T follicular helper cell (primary cell): ENCODE measurements at places on chromosomes 2 and 18.

GRCh38 chr18:73316513-73316912, 448.7 kb upstream of the NETO1 start:
- no peak for DNase-seq

GRCh38 chr2:140990416-140990815, 1140.4 kb downstream of the LRP1B start:
- no peak for DNase-seq

DNA sequence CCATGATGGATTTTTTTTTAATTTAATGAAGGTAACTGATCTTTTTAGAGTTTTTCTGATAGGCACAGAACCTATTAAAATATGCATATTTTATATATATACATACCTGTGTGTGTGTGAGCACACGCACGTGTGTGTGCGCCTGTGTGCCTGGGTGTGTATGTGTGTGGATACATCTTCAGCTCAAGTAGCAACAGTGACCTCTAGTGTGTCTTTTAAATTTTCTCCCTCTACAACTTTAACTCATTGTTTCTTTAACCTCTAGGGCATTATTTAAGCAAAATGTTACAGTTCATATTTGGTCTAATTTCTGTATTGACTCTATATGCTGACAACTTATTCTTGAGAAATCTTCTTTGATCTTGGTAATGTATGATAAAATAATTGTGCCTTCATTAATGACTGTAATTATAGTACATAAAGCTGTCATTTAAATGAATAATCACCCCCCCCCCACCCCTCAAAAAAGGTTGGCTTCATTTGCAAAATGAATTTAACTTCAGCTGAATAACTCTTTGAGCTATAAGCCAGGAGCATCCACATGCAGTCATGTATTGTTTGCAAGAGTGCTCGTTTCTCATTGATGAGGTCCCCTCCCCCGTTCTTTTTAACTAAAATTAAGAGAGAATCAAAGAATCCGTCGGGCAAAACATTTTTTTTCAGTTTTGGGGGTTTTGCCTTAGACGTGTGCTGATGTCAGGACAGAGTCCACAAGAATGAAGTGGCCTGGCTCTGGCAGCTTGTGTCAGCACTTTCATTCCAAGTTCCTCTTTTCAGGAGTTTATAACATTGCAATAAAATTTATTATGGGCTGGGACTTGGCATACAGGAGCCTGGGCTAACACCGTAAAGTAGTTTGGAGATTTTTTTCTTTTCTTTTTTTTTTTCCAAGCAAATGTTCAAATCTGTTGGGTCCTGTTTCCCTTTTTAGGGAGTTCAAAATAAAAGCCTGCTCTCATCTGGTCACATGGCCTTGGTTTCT, 80.0 kb downstream of the ETAA1 start:
- DNase-seq, result no peak

- DNase-seq, result no peak
These were observed 33.3 kb upstream of the GMCL1 start for GRCh38 chr2:69796174-69796573.

DNA sequence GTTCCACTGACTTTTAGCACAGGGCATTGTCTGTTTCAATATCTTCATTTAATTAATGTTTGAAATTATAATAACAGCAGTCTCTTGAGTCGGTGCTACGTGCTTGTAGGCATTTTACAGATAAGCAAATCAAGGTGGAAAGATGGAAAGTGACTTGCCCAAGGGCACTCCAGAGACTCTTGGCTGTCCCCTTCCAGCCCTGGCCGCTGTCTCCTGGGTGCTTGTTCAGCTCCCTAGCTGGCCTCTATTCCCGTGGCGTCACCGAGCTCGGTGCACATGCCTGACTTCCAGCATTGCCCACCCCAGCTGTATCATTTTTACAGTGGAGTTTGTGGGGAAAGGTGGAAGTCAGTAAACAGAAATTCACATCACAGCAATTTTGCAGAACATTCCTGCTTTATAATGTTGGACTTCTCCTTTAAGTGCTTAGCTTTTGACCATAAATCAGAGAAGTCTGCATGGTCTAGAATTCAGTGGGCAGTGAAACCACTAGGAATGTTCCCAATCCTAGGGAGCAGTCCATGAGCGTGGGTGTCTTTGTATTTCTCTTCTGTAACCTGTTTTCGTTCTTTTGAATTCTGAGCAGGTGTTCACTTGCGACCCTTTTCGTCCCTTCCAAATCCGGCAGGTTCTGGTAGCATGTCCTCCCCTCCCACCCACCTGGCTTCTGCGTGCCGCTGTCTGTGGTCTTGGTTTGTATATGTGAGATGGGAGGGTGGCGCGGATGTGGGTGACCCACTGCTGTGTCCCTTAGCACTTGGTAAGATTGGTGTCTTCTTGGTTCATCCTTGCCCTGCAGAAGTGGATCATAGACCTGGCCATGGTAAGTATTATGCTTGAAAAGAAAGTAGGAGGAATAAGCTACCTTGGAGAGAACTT, 8.4 kb downstream of the SLC66A3 start:
- no peak for DNase-seq

DNA sequence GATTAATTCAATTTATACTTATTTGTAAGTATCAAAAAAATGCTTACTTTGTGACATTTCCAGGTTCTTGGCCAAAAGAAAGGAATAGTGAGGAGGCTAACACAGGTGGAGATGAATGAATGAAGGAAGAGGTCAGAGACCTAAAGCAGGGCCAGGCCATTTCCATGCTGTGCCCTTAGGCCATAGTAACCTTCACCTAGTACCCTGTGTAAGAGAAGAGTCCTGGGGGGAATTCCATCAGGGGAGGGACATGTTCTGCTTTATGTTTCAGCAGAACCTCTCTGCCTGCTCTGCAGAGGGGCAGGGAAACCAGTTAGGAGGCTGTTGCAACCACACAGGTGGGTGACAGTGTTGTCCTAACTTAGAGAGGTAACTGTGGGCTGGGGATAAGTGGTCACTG, 204.2 kb upstream of the CDH20 start:
- DNase-seq, result no peak

DNA sequence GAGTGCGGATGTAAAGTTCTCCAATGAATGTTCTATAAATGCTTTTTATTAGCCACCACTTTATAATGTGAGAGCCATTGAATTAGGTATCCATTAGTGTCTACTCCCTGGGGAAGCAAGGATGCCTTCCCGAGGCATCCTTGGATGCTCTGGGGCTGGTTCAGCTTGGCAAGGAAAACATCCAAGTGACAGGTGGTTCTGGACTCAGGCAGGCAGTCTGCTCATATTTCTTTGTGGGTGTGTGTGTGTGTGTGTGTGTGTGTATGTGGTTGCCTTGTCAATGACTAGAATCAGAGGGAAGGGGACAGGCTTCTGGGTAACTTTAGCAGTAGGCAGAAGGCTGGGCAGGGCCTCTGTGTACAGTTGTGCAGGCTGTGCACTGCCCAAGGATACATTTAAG, 149.2 kb downstream of the TSN start:
- DNase-seq, result no peak

- no peak for DNase-seq
These were observed 51.0 kb upstream of the KCNG2 start for GRCh38 chr18:79746730-79747129.

DNA sequence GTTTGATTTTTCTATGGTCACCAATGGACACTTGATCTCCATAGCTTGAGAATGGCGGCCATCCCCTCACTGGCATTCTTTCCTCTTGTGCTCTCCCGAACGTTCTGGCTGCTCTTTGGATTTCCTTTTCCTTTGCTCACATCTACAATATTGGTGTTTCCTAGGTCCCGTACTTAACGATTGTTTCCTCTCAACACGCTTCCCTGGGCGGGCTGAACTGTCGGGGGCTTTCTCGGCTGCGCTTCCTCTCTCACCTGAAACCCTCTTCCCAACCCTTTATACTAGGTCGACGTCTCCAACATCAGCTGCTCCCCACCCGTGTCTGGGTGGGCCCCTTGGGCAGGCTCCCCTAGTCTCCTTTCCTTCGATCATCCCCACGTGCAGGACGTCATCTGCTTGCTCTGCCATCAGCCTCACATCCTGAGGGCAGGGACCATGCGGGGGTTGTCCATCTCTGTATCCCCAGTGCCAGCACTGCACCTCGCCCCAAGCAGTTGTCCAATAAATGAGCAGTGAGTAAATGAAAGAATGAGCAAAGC, 634 bp upstream of the DIS3L2 start:
- DNase-seq, result no peak

DNA sequence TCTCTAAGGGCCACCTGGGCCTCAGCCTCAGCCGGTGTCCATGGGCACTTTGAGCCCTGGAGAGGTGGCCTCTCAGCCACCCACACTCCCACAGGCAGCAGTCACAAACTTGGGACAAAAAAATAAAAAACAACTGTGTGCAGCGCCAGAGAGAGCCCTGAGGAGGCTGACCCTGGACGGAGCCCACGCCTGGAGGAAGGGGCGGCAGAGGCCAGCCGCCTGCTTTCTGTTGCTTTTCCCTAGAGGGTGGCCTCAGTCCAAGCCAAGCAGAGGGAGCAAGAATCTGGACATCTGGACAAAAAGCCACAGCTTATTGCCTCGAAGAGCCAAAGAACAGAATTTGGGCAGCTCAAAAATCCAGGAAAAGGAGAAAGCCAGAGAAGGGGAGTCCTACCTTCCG, 43.3 kb upstream of the LDLRAD4 start:
- DNase-seq, result no peak

DNA sequence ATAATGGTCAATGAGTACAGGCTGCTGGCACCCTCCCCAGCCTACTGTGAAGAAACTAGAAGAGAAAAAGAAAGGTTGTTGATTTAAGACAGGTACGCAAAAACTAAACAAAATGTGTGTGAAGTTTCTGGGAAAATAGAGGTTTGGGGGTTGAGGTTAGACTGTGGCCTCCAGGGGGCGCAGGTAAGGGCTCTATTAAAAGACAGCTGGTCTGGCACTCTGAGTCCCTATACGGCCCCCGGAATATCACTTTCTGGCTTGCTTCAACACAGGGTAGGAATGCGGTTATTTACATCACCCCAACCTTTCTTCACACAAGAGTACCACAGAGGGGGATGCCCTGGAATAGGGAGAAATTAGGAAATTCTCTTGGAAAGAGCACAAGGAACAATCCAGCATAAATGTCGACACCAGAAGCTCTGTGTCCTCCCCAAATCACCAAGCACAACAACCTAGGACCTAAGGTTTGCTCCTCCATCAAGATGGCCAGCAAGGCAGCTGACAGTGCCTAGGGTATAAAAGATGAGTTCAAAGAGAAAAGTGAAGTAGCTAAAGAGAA, 480.8 kb upstream of the KLHL29 start:
- DNase-seq, result no peak

GRCh38 chr2:41941831-41942230, 106.0 kb upstream of the PKDCC start:
- DNase-seq, result no peak

DNA sequence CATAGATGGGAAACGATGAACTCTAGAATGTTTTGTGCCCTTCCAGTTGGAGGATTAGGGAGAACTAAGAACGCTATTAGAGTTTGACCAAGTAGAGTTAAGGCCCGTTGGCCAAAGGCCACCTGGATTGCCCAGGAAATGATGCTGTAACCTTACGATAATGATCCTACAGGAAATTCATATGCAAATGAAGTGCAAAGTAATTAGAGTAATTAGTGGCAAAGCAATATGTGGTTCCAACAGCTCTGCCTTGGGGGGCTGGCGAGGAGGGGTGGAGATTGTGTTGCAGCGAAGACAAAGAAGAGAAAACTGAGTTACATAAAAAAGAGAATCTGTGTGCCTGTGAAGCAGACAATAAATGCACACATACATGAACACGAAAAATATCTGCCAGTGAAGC, 61.5 kb upstream of the BOD1L2 start:
- no peak for DNase-seq

DNA sequence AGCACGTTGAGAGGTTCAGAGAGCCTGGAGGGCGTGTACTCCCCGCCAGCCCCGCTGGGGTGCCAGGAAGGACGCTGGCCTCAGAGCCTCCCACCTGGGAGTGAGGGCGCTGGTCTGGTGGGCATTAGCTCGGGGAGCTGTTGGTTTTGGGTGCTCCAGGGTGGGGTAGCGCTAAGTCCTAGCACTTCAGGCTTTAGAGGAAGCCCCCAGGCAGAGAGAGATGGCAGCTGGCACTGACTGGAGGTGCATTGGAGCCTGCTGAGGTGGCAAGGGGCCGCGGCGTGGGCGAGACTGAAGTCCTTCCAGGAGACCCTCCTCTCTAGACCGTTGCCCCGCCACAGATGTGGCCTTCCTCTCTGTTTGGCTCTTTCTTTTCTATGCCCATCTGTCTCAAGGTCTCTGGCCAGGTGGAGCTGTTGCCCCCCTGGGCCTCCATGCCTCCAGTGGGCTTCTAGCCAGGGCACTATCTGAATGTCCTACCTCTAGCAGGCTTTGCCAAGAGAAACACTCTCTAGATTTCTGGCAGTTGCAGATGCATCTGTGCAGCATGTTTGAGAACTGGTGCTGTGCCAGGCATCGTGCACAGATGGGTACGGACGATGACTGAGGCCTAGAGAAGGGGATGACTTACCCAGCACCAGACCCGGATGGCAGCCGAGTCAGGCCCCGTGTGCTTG, 6.6 kb downstream of the CAPN10 start:
- DNase-seq, result no peak

DNA sequence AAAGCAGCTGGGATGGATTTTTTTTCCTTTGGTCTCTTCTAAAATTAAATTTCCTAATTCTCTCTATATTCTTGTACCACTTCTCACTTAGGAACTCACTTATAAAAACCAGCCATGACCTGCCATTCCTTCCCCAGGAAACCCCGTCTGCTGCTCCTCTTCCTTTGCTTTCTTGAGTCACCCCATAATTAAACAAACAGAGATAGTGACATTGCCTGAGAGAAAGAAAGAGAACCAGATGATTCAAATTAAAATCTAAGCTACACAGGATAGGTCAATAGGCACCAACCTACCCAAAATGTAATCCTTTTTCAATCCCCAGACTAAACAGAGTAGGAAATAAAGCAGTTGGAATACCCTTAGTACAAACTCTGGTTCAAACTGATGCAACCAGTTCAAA, 9.7 kb downstream of the STK39 start:
- no peak for DNase-seq

DNA sequence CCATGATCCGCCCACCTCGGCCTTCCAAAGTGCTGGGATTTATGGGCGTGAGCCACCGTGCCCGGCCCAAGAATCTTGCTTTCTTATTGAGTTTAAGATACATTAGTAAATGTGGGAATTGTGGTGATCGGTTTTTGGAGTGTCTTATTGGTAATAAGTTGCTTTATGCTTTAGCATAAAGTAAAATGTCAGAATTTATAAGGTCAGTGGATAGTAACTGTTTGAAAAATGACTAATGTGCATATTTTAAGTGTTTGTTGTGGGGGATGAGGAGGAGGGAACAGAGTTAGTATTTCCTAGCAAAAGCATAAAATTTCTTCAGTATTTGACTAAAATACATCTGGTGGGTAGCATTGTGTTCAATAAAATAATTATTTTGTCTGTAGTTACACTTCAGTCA, 77.4 kb downstream of the SLC39A10 start:
- no peak for DNase-seq

GRCh38 chr2:228681979-228682378, 500.5 kb upstream of the SPHKAP start:
- no peak for DNase-seq

DNA sequence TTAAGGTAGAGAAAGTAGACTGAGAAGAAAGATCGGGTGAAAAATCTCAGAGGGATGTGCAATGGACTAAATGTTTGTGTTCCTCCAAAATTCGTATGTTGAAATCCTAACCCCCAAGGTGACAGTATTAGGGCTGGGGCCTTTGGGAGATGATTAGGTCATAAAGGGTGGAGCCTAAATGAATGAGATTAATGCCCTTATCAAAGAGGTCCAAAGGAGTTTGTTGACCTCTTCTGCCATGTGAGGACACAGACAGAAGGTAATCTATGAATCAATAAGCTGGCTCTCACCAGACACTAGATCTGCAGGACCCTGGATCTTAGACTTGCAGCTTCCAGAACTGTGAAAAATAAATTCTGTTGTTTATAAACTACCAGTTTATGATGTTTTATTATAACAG, 2.7 kb upstream of the NMI start:
- no peak for DNase-seq

GRCh38 chr2:150522269-150522668, 34.8 kb upstream of the RND3 start:
- DNase-seq, result no peak
